ENCODE measurements at places on chromosomes 2 and 18. TPM values are rescaled to one million over a fixed set of nuclear protein-coding genes. Genes with fewer than 3 reads are reported as not detected.

The KYNU gene
- 1.2 TPM for total RNA-seq

The RAB11FIP5 gene
- total RNA-seq = 70.5 TPM

The ABCG5 gene
- total RNA-seq = not detected

The C18orf54 gene
- 1.7 TPM for total RNA-seq

The POTEC gene
- total RNA-seq = not detected

The NEU2 gene
- not detected for total RNA-seq

The FLACC1 gene
- total RNA-seq = 2.0 TPM

The KLHL29 gene
- 4.2 TPM for total RNA-seq

The ALK gene
- under 0.01 TPM for total RNA-seq

The TMEM247 gene
- not detected for total RNA-seq

The C2orf66 gene
- 0.17 TPM for total RNA-seq

The SNORC gene
- 0.29 TPM for total RNA-seq

The CYTIP gene
- total RNA-seq = not detected

The CTAGE1 gene
- total RNA-seq = not detected
